Vagina (tissue), 2 donors: ENCODE measurements at places on chromosomes 3 and 15. TPM values are rescaled to one million over a fixed set of nuclear protein-coding genes. Genes with fewer than 3 reads are reported as not detected.

The CALML4 gene
- 6.1 TPM for total RNA-seq

The GRK7 gene
- total RNA-seq = 0.98 TPM

The PDZRN3 gene
- total RNA-seq = 75.9 TPM

The CPA3 gene
- total RNA-seq = 14.5 TPM

The SPTSSB gene
- total RNA-seq = 2.9 TPM

The POPDC2 gene
- 3.4 TPM for total RNA-seq

The RHOV gene
- 32.9 TPM for total RNA-seq

The GLCE gene
- total RNA-seq = 16.5 TPM

The MORC1 gene
- not detected for total RNA-seq
